ENCODE measurements at places on chromosomes 1 and 21.

DNA sequence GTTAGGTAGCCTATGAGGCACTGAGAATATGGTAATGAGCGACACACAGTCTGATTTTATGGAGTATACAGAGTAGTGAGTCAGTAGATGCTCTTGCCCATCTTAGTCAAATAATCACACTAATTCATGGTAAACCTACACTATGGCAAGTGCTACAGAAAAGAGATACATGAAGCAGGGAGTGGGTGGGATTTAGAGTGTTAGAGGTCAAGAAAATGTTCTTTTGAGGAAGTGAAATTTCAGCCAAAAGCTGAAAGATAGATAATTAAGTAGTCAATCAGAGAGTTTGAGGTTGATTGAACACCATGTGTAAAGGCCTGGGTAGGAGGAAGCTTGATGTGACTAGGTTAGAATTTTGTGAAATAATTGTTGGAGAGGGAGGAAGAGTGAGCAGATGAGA lies 14.7 kb downstream of the MDM4 start:
- ATAC-seq: peak; percentile 61

DNA sequence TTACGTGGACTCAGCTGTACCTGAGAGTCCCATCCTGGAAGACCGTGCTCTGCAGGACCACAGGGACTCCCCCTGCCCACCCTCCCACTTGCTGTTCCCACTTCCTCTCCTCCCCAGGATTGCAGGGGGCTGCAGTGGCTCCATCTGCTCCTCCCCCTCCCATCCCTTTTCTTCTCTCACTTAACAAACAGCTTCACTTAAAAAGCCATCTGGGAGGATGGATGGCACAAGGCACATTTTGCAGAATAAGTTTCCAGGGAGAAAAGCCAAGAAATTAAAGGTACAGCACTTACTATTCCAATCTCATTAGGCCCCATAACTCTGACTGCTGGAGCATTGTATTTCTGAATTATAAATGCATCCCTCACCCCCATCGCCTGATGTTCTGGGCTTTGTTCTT lies 458.7 kb downstream of the PTPRU start:
- ATAC-seq: no peak

- ATAC-seq: no peak
Observed at GRCh38 chr1:182332261-182333060, 59.1 kb downstream of the GLUL start.

- ATAC-seq: no peak
Observed at GRCh38 chr21:34279883-34280282, 83.9 kb upstream of the KCNE2 start.

DNA sequence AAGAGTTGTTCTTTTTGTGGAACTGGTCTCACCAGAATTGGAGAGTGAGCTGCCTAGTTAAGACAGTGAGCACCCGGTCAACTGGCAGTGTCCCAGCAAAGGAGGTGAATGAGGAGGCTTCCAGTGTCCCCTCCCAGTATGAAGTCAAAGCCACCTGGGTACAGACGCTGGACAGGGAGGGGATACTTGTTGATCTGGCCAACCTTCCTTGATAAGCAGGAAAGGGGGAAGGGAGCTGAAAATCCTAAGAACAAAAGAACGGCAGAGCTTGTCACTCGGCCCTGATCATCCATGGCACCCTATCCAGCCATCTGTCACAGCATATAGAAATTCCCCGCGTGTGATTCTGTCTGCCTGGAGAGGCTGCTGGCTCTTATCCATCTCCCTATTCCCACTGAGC lies 91.5 kb downstream of the SSBP3 start:
- no peak for ATAC-seq

- no peak for ATAC-seq
Observed at GRCh38 chr1:5678759-5679158, 313.5 kb downstream of the NPHP4 start.

DNA sequence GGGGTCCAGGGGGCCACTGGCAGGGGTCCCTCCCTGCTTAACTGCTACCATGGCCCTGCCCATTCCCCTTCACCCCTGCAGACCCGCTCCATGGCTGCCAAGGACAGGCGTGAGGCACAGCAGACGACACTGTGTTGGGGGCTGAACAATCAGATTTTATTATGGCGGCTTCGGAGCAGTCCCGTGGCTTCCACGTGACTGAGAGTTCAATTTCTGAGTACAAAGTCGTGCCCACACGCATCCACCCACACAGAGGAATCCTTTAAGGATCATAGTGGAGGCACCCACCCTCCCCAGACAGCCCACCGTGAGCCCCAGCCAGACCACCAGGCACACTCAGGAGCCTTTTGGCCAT lies 1.5 kb downstream of the HES5 start:
- ATAC-seq: no peak

Data from activated CD4-positive, CD25-positive, alpha-beta regulatory T cell treated with anti-CD3 and anti-CD28 coated beads, Interleukin-2, amount 50 U/mL, for 24 hours (primary cell).